Activated T-helper 17 cell treated with anti-CD3 and anti-CD28 coated beads, Interleukin-2, amount 50 U/mL, for 72 hours (primary cell): ENCODE measurements at places on chromosomes 13 and 19.

DNA sequence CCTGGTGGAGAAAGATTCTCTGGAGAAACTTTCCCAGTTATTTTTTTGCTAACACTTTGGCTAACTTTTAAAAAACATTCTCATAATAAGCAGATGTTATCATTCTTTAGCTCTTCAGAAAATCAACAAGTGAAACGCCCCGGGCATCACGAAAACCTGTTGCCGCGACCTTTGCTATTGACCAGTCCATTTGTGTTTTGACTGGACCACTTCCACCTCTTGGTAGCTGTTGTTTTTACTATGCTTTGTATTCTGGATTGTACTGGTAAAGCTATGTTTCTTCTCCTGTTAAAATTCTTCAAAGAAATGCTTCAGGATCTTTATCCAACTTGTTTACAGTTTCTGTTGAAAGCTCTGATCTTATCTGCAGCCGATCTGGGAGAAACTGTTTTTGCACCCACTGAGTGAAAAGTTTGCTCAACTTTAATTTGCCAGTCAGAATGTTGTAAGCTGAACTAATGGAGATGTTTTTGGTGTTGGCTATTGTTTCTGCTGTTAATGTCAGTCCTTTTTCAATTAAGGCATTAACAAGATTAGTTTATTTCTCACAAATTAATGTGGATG, 23.3 kb downstream of the UFM1 start:
- ATAC-seq: no peak
- H3K4me3 ChIP-seq: no peak overlapping the region
- peaks cover 24% of the 10 kb centered on the region for H3K27me3 ChIP-seq

DNA sequence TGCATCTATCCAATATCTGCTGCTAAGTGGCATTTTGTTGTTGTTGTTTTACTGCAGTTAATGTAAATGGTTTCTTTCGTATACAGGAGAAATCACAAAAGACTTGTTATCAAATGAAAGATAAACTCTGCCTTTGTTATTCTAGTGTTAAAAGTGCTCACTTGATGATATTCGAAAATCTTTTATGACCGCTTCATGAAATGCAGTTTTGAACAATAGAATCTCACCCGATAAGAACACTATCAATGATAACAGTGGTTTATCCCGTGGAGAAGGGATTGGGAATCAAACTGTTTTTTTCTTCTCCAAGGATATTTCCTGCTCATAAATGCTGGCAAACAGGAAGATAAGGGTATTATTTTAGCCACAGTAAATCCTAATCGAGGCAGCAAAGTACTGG, 1366.3 kb downstream of the OLFM4 start:
- no peak overlapping the region for H3K27ac ChIP-seq
- no peak overlapping the region for H3K4me3 ChIP-seq
- no peak for ATAC-seq
- no peaks in the 10 kb centered on the region for H3K27me3 ChIP-seq

DNA sequence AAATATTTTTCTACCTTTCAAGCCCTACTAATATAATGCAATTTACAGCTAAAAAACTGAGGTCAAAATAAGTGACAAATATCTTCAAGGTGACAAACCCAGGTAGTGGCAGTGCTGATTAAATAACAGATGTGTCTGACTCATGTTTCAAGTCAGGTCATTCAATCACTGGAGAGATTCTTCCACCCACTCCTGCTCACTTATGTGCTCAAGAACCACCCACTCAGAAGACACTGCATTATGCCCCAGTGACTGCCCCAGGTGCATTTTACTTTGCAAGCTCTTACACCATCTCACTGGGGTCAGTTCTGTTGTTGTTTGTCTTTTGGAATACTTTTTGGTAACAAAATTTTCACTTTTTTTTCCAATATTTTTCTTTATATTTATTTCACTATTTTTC, 2.2 kb downstream of the ZNF100 start:
- no peaks in the 10 kb centered on the region for H3K27me3 ChIP-seq
- no peaks in the 10 kb centered on the region for H3K4me1 ChIP-seq
- peak; percentile 48 for ATAC-seq
- peaks cover 63% of the 10 kb centered on the region for H3K36me3 ChIP-seq

DNA sequence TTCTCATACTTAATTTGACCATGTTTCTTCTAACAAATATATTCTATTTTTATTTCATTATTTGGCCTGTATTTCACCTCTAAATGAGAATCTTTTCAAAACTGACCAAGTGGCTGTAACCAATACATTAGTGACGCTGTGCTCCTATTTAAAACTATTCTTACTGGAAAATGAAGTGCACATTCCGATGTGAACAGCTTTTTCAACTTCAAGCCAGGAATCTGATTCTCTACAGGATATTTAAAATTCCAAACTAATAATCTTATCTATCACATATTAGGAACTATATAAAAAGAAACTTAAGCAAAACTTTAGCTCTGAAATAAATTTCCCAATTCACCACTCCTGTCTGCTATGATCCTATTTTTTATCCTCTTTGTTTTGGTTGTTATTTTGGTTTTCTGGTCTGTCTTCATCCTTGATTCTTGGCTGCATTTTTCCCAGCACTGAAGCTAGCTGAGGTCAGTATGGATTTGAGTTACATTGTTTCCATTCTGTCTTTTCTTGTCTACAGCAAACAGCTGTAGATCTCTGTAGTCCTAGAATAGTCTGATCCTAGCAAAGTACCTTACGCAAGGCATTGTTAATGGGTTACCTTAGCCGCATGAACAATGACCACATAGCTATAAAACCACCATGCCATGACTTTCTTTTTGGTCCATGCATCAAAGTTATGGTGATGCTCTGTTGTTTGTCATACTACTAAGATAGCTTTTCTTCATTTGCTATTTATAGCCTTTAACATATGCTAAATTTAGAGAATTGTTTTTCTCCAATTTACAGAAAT, 748.6 kb upstream of the SPRY2 start:
- H3K4me3 ChIP-seq: no peak overlapping the region
- H3K36me3 ChIP-seq: no peaks in the 10 kb centered on the region
- H3K27me3 ChIP-seq: no peaks in the 10 kb centered on the region
- H3K4me1 ChIP-seq: no peaks in the 10 kb centered on the region
- no peak for ATAC-seq
- no peak overlapping the region for H3K27ac ChIP-seq

DNA sequence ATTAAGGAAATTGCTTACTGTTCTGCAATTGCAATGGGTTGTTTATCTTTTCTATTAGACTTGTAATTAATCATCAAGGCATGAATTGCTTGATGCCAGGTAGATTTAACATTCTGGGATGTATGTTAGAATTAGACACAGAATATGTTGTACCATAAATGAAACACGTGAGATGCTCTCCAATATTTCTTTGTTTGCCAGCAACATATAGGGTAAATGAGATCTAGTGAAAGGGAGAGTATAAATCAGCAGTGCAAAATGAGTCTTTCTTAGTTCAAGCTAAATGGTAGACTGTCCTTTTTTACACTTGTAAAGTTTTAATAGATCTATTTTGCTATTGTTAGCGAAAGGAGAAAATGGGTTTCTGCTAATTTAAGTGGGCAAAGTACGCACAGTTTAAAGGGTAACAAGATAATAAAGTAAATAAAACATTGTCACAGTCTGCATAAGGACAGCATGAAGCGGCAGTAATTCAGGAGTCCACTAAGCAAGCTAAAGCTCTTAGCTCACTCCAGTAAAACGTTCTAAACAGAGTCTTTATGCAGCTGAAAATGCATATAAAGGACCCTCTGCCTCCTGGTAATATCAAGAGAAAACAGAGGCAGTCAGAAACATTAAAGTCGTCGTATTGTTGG, 1137.1 kb downstream of the OLFM4 start:
- no peaks in the 10 kb centered on the region for H3K27me3 ChIP-seq
- no peaks in the 10 kb centered on the region for H3K4me1 ChIP-seq
- H3K36me3 ChIP-seq: no peaks in the 10 kb centered on the region
- no peak overlapping the region for H3K27ac ChIP-seq
- no peak for ATAC-seq

DNA sequence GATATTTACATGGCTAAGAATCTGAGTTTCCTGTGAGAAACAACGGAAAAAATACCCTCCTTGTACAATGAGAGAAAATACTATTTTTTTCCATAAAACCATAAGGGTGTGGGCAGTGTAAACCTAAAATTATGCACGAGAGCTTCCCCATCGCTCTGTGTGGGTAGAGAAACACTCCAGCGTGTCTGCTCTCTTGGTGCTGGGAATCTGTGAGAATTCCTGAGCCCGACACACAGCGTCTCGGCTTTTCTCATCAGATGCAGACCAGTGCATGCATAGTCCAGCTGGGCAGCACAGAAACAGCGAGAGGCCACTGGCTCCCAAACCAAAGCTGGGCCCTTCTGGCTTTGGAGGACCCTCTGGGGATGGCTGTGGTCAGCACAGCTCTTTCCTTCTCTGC, 12.0 kb downstream of the PLPP2 start:
- H3K4me3 ChIP-seq: no peak overlapping the region
- ATAC-seq: no peak
- no peak overlapping the region for H3K27ac ChIP-seq
- peaks cover 14% of the 10 kb centered on the region for H3K27me3 ChIP-seq

- no peak overlapping the region for H3K4me3 ChIP-seq
- no peaks in the 10 kb centered on the region for H3K27me3 ChIP-seq
- H3K4me1 ChIP-seq: no peaks in the 10 kb centered on the region
- no peaks in the 10 kb centered on the region for H3K36me3 ChIP-seq
- no peak overlapping the region for H3K27ac ChIP-seq
- no peak for ATAC-seq
Observed at GRCh38 chr13:47299304-47299703, 402.5 kb upstream of the HTR2A start.

GRCh38 chr19:41426116-41426841, 895 bp downstream of the B3GNT8 start:
- no peak for ATAC-seq
- H3K36me3 ChIP-seq: peaks cover 47% of the 10 kb centered on the region
- H3K27ac ChIP-seq: peak overlapping the region; percentile 94
- peaks cover 11% of the 10 kb centered on the region for H3K4me1 ChIP-seq

DNA sequence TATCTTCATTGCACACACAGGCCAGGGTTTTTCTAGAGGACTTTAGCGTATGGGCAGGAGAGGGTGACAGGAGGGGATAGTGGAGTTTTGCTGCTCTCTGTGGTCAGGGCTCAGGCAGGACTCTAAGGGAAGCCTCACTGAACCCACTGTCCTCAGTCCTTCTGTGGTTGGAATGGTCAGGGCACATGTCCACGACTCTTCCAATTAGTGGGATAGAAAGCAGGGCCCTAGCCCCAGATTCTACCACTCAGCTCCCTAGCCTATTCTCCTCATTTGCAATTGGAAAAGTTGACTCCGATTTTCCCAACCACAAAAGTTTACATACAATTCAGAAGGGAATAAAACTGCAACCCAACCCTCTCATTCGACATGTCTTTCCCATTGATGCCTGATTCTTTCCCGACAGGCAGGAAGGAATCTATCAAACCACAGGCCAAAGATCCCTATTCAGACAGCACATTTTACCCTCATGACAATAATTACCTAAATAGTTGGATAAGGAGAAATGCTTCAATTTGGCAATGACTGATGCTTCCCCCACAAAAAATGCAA, 38.2 kb downstream of the TGDS start:
- H3K4me1 ChIP-seq: peaks cover 12% of the 10 kb centered on the region
- no peak overlapping the region for H3K4me3 ChIP-seq
- H3K27me3 ChIP-seq: no peaks in the 10 kb centered on the region
- ATAC-seq: no peak
- peak overlapping the region; percentile 65 for H3K27ac ChIP-seq

DNA sequence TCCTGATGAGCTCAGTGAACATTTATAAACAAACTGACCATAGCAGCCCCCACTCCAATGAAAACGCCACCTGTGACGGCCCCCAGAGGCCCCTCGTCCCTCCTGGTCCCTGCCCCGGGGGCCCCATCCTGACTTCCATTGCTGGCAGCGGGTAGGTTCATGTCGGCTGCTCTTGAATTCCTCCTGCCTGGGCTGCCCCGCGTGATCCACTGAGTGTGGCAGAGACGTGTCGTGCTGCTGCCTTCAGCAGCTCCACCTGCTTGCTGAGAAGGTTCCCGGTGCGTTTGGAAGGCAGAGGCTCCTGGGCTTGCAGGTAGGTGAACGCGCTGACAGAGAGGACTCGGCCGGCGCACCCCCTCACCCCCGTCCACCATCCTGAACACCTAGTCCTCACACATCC, 11.6 kb downstream of the C2CD4C start:
- H3K4me3 ChIP-seq: no peak overlapping the region
- H3K4me1 ChIP-seq: peaks cover 11% of the 10 kb centered on the region
- no peaks in the 10 kb centered on the region for H3K27me3 ChIP-seq
- peaks cover 6% of the 10 kb centered on the region for H3K36me3 ChIP-seq

DNA sequence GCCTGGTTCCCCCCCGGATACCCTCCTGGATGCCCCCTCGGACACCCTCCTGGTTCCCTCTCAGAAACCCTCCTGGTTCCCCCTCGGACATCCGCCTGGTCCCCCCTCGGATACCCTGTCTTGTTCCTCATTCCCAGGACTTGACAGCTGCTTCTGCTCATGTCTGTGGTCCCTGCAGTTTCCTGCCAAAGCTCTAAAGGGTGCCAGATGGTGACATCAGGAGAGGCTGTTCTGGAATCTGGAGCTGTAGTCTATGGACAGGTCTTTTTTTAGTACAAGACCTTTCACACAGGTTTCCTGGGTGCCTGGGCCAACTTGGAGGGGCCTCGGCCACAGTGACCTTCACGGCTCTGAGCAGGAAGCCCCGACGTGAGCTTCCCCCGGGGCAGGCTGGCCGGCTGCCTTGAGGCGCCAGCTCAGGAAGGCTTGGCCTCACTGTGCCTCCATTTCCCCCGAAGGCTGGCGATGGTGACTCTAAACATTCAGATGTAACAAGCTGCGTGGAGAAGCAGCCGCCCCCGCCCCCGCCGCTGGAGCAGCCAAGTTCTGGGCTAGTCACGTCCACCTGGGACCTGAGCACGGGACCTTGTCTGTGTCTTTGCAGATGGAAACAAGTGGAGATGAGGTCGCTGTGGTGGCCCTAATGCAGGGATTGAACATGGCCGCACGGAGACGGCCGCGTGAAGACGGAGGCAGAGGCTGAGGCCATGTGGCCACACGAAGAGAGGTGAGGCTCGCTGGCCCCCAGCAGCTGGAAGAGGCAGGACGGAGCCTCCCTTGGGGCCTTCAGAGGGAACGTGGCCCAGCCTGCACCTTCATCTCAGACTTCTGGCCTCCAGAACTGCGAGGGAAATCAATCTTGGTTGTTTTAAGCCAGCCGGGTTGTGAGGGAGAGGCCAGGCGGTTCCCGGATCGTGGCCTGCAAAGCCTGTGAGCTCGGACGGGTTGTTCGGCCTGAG, 12.7 kb downstream of the SGTA start:
- no peak overlapping the region for H3K4me3 ChIP-seq
- no peak overlapping the region for H3K27ac ChIP-seq
- peaks cover 11% of the 10 kb centered on the region for H3K4me1 ChIP-seq
- no peaks in the 10 kb centered on the region for H3K27me3 ChIP-seq
- no peak for ATAC-seq
- H3K36me3 ChIP-seq: peaks cover 29% of the 10 kb centered on the region

- peaks cover 67% of the 10 kb centered on the region for H3K4me1 ChIP-seq
- peaks cover 62% of the 10 kb centered on the region for H3K36me3 ChIP-seq
- H3K27ac ChIP-seq: peak overlapping the region; percentile 94
- peak overlapping the region; percentile 93 for H3K4me3 ChIP-seq
Observed at GRCh38 chr13:99214232-99214631, 13.6 kb downstream of the UBAC2 start.

DNA sequence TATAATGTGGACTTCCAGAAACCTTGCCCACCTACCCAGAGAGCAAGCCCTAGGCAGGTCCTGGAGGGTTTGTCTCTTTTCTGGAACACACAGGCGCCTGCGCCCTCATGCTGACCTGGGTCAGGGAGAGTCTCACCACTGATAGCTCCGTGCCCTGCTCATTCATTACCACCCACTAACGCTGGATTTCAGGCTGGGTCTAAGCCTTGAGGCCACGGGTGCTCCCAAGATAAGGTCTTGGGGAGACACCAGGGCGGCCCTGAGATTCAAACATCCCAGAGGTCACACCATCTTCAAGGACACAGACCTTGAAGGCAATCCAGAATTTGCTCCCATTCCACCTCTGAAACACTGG, 5.1 kb downstream of the S1PR2 start:
- no peaks in the 10 kb centered on the region for H3K27me3 ChIP-seq
- peaks cover 9% of the 10 kb centered on the region for H3K4me1 ChIP-seq
- peaks cover 25% of the 10 kb centered on the region for H3K36me3 ChIP-seq
- peak overlapping the region; percentile 65 for H3K27ac ChIP-seq
- H3K4me3 ChIP-seq: no peak overlapping the region
